ENCODE measurements at places on chromosomes 13 and 19.
A peak's percentile ranks its signal among the peaks of the same experiment; 100 is the strongest.

GRCh38 chr19:6048793-6049405, 61.4 kb downstream of the RFX2 start:
- peak; percentile 86 for DNase-seq

DNA sequence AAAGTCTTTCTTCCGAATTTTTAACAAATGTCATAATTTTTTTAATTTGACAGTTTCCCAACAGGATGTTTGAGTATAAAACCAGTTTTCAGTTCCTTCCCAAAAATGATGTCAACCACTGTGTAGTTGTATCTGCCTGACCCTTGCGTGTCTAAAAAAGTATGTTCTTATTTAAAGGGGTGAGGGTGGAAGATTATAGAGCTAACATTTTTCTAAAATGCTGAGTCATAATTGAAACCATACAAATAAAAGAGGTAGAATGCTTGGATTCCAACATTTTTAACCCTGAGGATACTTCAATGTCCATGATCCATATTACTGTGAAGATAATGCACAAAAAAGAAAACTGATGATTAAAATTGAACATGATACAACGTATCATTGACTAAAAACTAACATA, 1388.8 kb downstream of the UQCRFS1 start:
- no peak for DNase-seq

DNA sequence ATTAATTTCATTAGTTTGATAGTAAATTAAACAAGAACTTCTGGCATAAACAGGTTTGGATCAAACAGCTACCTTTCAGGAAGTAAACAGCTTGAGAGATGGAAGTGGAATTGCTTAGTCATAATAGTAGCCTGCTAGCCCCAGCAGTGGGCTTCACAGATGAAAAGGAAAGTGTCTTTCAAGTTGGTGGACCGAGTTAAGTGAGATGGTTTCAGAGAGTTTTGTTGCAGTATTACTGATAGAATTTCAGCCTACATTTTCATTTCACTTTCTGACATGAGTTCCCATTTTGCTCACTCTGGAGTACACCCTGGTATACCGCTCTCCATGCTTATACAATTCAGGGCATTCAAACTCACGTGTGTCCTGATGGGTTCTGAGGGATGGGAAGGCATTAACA, 2.0 kb upstream of the PTOV1 start:
- DNase-seq: no peak

- DNase-seq: no peak
Measured at GRCh38 chr13:108795841-108796240, 166.4 kb downstream of the MYO16 start.

DNA sequence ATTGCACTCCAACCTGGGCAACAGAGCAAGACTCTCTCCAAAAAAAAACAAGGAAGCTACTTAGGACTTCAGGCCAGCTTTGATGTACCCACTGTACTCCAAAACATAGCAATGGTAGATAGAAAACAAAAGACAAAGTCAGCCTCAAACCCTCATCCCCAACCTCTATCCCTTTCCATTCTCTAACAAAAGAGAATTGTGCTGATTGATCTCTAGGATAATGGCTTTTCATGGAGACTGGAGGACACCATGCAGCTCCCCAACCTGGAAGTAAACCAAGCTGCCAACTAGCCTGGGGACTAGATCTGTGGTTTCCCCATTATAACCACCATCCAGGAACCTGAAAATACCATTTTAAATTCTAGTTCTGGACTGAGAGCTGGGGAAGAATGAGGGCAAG, 4.3 kb upstream of the ZDHHC20 start:
- no peak for DNase-seq

DNA sequence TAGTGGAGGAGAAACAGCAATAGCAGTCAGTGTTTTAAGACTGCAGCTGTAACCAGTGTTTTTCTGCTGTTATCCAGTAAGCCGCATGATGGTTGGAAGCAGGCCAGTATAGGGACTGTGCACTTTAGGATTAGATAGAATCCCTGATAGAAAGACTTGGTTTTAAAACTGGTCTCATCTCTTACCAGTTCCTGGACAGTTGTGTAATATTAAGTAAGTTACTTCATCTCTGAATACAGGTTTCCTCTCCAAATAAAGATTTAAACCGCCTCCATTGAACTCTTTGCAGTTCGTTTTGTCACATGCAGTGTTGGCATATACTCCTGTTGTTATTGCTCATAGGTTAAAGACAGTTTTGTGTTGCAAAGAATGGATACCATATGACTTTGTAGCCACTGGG, 25.6 kb downstream of the URI1 start:
- DNase-seq: no peak

- DNase-seq: no peak
Measured at GRCh38 chr19:3577723-3578344, 5.1 kb downstream of the HMG20B start.

DNA sequence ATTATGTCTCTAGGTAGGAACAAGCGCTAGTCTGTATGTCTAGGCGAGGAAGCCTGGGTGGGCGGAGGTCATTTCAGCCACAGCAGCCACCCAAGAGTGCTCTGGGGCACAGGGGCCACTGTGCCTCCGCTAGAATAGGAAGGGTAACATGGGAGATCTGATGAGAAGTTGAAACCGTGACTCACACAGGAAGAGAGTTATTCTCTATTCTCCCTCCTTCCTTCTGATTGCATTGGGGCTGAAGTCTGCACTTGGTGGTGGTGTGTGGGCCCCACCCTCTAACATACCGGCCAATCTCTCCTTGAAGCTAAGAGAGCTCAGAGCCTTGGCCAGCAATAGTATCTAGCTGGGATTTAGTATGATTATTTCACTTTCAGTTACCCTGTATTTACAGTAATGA, 20.3 kb upstream of the GGACT start:
- DNase-seq: no peak

GRCh38 chr19:49333418-49333805, 1.8 kb upstream of the CD37 start:
- DNase-seq: no peak

DNA sequence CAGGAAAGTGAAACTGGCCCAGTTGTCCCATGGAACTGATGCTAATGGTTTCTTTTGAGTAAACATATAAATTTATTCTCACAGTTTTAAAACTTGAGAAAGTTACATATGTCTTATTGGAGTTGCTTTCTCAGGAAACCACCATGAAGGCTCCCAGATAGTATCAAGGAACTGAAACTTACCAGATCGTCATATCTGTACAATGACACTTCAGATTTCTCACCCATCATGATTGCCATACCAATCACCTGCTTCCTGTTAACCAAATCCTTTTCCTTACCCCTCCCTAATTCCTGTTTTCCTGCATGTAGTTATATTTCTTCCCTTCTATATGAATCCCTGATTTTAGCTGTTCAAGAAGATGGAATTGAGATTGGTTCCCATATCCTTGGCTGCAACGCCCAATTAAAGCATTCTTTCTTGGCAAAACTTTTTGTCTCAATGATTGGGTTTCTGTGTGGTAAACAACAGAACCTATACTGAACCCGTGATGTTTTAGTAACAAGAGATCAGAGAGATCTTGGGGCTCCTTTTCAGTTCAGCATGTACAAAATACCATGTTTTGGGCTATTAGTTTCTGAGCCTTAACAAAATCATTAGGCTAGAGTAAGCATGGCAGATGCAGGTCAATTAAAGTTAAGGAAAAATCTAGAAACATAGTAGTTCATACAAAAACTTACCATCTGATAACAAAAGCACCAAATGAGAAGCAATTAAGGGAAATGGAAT, 781.3 kb upstream of the MIR17HG start:
- DNase-seq: no peak

DNA sequence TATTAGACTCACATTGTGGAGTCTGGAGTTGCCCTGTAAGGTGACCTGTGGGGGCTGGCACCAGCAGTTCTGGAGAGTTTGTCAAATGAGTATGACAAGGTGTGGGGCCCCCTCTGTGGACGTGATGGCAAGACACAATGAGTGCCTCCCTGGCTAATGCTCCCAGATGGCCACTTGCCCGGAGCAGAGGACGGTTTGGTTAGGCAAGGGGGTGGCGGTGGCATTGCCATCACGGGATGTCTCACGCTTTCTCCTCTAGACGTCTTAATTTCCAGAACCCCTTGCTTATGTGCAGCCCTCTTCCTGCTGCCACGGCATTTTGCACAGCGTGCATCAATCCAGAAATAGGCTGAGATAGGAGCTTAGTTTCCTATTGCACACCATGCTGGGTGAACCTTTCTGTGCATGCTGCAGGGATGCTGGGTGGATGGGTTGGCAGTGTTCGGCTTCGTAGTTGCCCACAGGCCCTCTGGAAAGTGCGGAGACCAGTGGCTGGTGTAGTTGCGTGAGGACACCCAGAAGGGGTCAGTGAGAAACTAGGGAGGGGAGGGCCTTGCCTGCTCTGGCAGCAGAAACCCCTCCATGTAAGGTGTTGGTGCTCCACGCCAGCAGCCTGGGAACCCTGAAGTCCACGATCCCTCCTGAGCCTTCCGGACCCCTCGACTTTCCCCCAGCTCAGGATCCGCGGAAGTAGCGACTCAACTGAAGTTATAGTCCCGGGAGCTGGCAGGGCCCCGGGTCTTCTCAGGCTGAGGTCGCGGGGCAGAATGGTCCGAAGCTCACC, 18.1 kb upstream of the LRP3 start:
- DNase-seq: peak; percentile 25

DNA sequence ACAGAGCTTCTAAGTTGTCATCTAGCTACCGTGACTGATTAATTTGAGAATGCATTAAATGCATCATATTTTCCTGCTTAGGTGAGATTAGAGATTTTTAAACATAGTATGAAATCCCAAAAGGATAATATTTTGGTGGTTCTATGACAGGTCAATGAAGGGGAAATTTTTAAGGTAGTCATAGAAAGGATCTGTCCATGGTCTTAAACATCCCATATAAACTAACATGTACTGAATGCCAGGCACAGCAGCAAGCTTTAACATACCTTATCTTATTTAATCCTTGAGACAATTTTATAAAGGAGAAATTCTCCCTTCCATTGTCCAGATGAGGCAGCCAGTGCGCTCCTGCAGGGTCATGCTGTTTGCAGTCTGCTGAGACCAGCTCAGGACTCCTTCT, 466.0 kb downstream of the FGF14 start:
- DNase-seq: no peak

DNA sequence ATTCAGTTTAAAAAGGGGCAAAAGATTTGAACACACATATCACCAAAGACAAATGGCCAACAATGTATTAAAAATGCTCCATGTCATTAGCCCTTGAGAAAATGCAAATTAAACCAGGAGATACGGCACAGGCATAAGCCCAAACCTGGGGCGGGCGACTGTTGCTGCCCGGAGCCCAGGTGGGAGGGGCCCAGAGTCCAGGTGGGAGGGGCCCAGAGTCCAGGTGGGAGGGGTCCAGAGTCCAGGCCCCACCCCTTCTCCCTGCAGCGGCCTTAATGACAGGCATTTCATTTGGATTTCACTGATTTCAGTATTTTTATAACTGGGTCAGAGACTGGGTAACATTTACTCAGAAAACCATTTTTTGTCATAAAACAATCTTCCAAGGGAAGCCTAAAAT, 78.2 kb downstream of the RASA3 start:
- no peak for DNase-seq

- DNase-seq: peak; percentile 69
Measured at GRCh38 chr19:55116232-55116858, 1.1 kb downstream of the PPP1R12C start.

- no peak for DNase-seq
Measured at GRCh38 chr13:50893211-50893852, 16.3 kb upstream of the RNASEH2B start.

- no peak for DNase-seq
Measured at GRCh38 chr13:47480121-47480520, 521.0 kb downstream of the SUCLA2 start.

DNA sequence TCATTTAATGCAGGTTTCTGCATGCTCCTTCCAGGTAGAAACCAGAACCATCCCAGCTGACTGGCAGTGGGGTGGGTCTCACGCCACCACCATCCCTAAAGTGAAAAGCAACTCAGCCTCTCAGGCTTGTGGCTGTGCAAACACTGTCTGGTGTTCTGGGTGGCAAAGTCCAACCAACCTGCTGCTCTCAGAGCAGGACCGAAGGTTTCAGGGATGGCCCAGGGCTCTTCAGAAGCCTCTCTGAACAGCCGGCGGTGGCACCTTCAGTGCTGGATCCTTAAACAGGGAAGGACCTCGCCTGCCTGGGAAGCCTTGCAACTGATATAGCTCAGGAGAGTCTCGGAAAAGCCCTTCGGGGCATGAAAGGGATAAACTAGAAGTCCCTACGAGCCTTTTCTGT, 100.8 kb downstream of the COL4A1 start:
- DNase-seq: no peak

- DNase-seq: peak; percentile 57
Measured at GRCh38 chr13:52454459-52454819, 839 bp upstream of the CKAP2 start.
